ENCODE measurements at places on chromosomes 6 and 20.

GRCh38 chr6:72111611-72112010 is 225.3 kb downstream of the RIMS1 start:
- no peak for DNase-seq

GRCh38 chr20:11891776-11892545 is 25.7 kb upstream of the BTBD3 start:
- no peak for DNase-seq

DNA sequence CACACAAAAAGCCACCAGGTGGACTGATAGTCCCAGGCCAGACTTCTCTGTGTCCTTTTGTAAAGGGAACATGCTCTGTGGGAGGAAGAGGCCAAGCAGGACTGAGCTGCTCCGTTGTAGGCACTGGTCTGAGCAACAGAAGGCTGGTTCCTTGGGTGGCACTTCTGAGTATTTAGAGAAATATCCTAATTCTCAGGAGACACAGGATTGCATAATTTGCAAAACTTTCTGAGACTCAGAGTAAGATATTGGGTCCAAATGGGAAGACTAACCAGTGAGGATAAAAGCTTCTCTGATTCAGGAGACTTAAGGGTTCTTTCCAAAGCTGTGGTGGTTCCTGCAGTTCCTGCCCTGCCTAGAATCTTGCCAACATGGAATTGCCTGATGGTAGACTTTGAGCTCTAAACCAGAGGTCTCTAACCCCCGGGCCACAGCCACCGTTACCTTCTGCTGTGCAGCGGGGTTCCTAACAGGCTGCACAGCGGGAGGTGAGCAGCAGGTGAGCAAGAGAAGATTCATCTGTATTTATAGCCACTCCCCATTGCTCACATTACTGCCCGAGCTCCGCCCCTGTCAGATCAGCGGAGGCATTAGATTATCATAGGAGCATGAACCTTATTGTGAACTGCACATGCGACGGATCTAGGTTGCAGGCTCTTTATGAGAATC is 107.0 kb downstream of the OLIG3 start:
- no peak for DNase-seq

DNA sequence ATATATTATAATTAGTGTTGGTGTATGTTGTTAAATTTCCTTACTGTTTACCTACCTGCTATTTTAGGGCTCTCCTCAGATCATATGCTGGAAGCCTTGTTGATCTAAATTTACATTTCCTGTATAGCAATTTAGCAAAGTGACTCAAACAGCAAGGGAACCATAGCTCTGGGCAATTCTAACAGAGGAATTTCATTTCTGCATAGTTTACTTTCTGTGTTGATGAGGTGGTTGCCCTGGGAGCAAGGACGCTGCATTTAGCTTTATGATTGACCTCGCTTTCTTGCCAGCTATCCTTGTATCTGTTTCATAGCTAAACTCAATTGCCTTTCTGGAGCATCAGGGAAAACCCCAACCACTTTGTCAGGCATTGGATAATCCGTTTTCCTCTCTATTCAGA is 810.8 kb downstream of the GRIK2 start:
- no peak for DNase-seq

DNA sequence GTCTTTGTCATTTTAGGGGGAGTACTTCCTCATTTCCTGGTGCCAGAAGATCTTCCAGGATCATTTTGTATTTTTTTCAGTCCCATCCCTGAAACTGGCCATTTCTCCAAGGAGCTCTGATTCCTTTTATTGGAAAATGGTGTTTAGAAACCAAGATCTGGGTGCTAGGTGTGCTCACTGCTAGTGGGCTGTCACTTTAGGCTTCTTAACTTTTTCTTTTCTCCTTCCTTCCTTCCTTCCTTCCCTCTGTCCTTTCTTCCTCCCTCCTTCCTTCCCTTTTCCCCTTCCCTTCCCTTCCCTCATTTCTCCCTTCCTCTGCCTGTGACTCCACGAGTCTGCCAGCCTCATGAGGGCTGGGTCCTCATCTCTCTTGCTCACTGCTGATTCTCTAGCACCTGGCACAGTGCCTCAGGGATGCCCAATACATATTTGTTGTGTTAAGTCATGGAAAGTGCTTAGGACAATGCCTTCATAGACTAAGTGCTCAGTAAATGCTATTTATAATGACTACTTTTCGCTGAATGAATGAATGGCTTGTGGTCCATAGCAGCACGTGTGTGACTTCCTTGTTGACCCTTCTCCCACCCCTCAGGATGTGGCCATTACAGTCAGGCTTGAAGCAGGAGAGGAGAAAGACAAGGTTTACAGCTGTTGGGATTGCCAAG is 36.9 kb downstream of the APCDD1L start:
- DNase-seq: no peak

GRCh38 chr6:147664092-147664491 is 155.6 kb downstream of the SAMD5 start:
- no peak for DNase-seq

DNA sequence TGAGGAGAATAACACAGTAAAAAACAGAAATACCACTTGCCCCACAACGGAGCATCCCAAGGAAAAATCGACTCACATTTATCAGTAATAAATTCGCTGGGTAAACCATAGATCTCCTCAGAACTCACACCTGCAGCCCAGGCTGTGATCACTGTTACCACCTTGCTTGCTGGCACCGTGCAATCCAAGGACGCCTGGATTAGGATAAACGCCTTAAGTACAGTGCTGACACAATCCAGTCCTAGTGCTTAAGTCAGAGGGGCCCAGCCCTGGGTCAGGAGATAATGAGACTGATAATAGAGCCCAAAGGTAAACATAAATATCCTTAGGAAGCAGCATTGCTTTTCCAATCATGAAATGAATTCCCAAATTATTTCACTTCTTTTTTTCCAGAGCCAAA is 62.5 kb downstream of the EPB41L2 start:
- DNase-seq: no peak
